MM.1S (cell line): ENCODE measurements at places on chromosomes 1 and 21.

DNA sequence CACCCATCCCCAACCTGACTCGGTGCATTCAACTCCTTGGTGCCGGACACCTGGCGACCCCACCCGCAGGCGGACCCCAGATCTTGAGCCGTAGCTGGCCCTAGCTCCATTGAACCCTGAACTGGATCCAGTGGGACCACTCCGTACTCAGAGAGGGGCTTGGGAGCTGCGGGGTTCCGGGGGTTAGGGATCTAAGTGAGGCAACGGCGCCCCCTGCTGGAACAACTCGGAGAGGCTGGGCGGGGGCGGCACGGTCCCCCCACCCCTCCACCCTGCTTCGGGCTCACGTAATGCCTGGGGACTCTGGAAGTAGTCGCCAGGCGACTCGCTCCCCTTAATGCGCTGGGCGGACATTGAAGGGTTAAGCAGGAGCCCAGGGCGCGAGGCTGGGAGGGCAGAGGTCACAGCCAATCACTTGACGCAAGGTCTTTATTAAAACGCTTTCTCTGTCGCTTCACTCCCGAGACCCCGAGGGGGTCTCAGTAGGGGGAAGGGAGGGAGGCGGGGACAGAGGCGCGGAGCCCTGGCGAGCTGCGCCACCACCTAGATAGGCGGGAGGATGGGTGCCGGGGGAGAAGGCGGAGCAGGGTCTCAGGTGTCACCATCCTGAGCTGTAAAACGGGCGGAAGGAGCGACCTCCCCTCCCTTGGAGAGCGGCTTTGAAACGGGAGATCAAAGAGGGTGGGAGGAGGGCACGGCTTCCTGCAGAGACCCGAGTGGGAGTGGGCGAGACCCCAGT lies 704 bp upstream of the CRABP2 start:
- peak; percentile 39 for DNase-seq

DNA sequence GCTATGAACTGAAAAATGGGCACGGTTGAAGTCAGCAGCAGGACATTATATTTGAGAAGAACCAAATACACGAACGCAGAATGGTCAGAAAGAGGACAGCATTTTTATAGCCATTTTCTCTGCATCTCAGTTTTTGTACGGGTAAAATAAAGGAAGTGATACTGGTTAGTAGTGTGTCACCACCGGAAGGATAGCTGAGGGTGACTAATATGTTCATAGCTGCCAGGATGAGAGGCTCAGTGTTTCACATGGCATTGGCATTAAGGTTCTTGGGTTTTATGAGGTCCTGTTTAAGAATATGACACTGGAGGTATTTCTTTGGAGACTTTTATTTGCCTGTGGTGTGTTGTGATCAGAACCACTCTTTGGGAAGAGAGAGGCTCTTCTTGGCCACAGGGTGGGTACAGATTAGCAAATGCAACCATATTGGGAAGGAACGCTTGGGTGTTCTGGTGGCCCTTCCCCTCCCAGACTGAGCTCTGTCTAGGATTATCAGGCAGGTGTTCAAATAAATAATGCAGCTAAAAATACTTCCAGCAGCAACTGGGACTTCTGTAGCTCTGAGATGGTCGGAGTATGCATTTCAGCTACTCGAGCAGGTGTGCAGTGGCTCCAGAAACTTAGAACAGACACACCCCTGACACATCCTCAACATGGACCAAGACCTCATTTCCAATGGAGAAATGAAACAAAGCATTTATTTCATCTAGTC lies 158.2 kb downstream of the PBX1 start:
- peak; percentile 84 for DNase-seq

- DNase-seq = no peak
Measured at GRCh38 chr1:147769106-147769505, 8.7 kb upstream of the GJA5 start.

DNA sequence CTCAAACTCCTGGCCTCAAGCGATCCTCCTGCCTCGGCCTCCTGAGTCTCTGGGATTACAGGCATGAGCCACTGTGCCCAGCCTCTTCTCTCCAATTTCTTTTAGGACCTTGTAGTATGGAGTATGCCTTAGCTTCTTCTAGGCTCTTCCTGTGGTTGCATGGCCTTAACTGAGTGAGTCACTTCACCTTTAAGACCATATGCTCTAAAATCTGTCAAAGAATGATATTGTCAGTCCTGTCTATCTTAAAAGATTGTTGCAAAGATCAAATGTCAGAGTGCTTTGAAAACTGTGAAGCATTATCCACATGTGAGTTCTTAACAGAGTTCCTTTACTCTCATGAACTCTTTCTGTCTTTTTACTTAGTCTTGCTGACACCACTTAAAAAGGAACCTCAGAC lies 37.2 kb downstream of the ATP2B4 start:
- DNase-seq = no peak

DNA sequence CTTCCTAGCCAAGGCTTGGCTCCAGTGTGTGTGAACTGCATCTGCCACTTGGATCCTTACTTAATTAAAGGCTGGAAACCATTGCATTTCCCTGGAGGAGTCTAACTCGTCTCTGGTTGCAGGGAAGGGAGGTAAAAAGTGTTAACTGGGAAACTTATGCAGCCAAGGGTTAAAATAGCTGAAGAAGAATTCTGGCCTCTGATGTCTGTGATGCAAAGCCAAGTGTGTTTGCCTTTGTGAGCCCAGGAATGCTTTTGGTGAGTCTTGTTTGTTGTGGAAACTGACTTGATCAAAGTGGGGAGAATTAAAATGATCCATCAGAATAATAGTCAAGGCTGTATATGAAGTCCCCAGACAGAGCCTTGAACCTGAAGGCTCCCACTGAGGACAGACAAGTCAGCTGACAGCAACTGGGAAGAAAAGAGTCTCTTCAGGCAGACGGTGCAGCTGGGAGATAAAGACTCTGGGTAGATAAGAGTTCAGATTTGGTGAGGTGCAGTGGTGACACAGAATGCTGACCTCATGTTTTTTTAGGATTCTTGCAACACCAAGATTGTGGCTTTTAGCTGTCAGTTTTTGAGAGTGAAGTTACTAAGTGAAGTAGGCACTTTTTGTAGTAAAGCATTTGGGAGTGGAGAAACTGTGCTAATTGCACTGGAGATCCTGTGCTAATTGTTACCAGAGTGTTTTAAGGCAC lies 59.5 kb upstream of the WLS start:
- peak; percentile 79 for DNase-seq

DNA sequence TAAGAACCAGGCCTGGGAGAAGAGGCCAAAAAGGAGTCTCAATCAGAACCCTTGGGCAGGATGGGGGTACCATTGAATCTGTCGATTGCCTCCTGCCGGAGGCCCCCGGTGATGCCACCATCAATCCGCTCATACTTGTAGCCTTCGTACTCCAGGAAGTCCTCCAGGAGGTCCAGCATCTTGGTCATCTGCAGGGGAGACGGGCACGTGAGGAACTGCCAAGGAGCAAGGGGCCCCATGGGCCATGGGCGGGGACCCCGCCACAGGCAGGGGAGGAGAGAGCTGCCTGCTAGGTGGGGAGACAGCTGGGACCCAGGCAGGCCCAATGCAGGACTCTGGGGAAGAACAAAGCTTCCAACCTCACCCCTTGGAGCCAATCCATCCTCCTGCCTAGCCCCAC lies 48.6 kb downstream of the CHD5 start:
- DNase-seq = no peak
